ENCODE measurements at places on chromosomes 7 and 10. TPM values are rescaled to one million over a fixed set of nuclear protein-coding genes. Genes with fewer than 3 reads are reported as not detected.

DNA sequence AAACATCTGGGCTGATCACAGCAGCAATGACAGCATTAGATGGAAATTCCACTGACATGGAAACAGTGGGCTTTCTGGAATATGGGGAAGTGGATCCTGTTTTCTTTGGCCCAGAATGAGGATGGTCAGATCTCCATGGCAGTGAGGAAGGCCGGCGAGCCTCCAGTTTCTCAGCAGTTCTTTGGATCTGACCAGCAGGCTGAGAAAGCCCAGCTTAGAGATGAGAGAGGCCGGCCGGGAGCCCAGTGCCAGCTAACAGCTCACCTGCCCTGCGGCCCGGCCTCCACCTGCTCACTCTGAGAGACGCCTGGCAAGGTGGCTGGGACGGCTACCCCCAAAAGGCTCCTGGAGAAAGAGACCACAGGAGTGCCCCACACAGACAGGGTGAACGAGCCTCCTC lies 24.2 kb downstream of the GPER1 start:
- no peak for DNase-seq

DNA sequence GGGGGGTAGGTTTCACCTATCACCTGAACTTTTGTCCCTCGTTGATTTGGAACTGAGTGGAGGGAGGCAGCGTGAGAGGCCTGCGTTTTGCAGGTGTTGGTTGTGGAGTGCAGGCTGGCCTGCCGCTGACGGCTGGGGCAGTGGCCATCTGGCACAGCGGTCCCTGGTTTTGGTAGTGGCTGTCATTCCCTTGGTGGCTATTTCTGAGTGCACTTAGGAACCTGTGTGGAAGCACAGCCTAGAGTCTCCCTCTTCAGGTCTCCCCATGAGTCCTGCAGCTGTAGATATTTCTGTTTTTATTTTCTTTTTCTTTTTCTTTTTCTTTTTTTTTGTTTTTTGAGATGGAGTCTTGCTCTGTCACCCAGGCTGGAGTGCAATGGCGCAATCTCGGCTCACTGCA lies 129.2 kb downstream of the CUL2 start:
- DNase-seq, result no peak

DNA sequence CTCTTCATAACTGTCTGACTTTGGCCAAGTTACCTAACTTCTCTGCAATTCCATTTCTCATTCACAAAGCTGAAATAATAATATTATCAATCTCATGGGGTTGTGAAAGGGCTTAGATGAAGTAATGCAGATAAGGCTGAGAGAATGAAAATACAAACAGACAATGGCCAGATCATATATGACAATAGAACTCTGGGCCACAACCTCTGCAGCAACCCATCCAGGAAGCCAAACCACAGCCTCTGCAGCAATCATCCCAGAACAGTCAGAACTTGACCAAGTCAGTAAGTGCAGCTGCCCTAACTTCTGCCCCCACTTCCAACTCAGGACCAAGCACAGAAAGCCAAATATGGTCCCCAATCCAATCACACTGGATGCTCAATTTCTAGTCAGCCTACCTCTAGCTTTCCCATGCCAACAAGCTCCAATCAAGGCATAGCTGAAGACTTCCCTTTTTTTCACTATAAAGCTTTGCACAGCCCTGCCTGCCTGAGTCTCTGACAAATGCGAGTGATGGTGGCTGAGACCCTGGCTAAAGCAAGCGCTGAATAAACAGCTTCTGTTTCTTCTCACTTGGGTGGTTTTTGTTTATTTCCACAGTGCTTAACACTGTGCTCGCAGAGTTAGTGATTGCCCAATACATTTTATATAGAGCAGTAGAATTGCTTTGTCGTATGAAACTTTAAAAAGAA lies 34.8 kb upstream of the TNPO3 start:
- DNase-seq, result peak; percentile 16

GRCh38 chr7:1839701-1840100 lies 169.6 kb downstream of the ELFN1 start:
- no peak for DNase-seq

DNA sequence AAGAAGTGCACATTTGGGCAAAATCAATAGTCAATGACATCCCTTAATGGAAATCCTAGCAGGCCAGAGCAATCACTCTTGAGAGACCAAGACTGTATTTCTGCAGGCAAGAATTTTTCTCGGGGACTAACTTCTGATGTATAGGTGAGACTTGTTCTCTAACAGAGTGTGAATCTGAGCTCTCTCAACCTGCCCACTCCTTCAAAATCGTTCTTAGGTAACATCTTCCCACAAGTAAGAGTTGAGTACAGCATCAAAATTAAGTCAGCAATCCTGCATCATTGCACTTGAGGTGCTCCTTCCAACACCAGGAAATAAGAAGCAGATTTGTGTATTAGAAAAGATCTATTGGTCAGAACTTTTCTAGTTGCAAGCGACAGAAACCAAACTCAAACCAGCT lies 25.6 kb upstream of the GFRA1 start:
- DNase-seq, result no peak

GRCh38 chr7:74356589-74357315 lies 67.5 kb downstream of the CLIP2 start:
- DNase-seq, result no peak

GRCh38 chr10:6711408-6711841 lies 131.3 kb upstream of the PRKCQ start:
- DNase-seq, result no peak

DNA sequence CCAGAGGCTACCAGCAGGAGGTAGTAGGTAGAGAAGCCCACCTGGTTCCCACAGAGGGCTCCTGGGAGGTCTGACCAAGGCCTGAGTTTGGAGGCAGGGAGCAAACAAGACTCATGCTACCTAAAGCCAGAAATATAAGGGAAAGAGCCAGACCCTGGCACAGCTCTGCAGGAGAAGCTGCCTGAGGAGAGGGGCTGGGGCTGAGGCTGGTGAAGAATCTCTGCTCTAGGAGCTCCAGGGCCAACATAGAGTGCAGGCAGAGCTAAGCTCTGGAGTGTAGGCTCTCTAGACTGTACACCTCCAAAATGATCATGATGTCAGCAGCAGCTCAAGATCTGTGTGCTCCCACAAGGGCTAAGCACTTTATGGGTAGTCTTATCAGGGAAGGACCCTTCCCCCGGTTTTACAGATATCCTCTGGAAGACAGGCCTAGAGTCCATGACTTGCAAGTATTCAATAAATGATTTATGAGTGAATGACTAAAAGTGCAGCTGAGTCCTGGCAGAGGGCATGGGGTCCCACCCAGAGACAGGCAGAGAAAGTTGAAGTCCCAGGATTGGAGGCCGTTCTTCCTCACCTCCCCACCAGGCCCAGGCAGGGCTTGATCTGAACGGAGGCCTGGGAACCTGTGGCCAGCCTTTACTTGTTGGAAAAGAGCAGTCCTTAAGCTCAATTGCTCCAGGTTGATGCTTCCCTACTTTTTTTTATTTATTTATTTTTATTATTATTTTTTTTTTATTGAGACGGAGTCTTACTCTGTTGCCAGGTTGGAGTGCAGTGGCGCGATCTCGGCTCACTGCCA lies 71.5 kb upstream of the LRRC4 start:
- DNase-seq, result no peak

- DNase-seq, result no peak
These were observed 498.6 kb downstream of the GLRX3 start for GRCh38 chr10:130634816-130635215.

GRCh38 chr10:50272531-50272930 lies 21.2 kb upstream of the ASAH2 start:
- no peak for DNase-seq

DNA sequence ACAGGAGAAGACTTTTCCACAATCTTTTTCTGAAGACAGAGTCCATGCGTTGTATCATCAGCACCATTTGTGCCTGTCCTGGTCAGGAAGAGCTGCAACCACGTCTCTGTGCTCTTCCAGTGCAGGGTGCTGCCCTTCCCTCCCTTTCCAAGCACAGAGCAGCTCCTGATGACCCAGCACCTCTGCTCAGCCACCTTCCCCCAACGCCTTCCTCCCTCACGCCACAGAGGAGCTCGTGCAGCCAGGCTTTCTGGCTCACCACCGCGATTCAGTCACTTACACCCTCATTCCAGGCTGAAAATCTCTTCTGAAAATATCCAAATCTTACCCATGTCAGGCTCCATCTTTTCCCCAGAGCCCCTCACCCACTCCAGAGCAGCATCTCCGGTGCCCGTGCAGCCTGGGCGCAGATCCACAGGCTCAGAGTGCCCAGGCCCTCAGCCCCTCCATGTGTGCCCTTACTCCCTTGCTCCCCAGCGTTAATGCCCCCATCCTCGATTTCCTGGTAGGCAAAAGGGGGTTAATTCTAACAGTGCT lies 181.5 kb downstream of the DIP2C start:
- no peak for DNase-seq

DNA sequence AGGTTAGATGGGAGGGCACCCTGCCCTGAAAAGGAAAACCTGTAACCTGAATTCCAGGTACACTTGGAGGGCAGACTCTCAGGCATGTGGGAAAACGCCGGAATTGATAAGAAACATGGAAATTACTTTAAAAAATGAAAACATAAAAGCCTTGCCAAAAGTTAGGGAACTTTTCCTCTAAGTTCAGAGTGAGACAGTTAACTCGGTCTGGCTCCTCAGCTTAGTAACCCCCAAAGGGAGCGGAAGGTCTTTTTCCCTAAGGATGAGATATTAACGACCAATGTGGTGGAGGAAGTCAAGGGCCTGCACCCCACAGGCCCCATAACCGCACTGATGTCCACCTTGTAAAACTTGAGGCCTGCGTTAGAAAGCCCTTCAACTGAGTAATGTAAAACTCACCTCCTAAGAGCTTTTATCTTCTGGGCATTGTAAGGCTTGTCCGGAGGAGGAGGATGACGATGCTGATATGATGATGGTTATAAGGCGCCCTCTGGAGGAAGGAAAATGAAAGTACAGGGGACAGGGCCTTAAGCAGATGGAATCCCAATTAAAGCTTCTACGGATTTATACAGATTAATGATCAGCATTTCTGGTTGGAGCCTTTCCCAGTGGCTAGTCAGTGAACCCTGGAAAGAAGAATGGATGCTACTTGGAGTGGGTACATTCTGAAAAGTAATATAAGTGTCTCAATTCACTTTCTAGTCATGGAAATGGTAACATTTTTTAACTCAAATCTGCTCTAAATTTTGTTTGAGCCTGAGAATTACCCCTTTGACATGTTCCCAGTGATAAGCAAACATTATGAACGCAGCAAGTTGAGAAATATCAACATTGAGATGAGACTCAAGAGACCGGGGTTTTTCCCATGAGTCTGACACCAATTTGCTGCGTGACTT lies 694 bp downstream of the COL1A2 start:
- peak; percentile 41 for DNase-seq

GRCh38 chr10:57218382-57218781 lies 857.3 kb upstream of the ZWINT start:
- DNase-seq, result no peak

DNA sequence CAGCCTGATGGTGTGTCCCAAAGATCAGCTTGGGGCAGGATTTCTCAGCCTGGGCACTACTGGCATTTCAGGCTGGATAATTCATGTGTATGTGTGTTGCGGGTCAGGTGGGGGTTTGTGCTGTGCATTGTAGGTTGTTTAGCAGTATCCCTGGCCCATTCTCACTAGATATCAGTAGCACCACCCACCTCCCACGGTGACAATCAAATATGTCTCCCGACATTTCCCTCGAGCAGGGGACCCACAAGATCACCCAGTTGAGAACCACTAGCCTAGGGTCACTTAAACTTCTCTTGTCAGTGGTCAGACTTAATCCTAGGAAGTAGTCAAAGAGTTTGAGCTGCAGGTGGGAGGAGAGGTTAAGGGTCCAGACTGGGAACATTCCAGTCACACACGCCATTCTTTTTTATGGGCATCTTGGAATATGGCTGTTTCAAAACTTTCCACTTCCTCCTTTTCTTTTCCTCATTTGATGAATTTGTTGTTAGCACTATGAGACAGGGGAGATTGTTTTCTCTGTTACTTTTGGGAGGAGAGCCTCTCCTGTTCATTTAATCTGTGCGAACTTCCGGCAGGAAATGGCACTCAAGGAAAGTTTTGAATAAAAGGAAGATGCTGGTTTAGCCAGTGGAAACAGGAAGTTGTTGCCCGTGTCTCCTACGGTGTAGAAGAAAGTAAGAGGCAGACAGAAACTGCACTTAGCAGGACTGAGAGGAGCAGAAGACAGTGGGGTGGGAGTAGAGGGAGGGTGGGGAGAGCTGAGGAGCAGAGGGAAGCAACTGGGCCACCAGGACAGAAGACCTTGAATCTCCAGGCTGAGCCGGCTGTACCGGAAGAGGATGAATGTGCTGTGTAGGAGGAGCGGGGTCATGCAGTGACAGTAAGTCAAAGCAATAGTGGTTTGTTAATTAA lies 17.6 kb upstream of the EXOC6 start:
- peak; percentile 59 for DNase-seq

- DNase-seq, result no peak
These were observed 37.4 kb upstream of the ABCB4 start for GRCh38 chr7:87512906-87513305.

- DNase-seq, result no peak
These were observed 36.6 kb upstream of the CALD1 start for GRCh38 chr7:134742688-134743350.

DNA sequence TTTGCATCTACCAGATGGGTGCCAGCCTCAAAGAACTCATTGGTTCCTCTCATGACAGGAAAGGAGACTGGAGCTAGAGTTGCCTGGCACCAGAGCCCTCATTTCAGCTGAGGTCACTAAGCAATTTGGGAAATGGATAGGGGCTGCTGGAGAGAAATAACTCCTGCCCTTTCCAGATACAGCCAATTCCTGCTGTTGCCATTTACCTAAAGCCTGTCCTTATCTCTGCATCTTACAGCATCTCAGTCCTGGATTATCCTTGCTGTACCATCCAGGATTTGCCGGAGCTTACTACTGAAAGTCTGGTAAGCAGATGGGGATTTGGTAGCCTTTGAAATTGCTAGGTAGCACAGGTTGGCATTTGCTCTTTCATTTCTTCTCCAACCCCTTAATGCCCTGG lies 31.9 kb upstream of the SMKR1 start:
- no peak for DNase-seq

DNA sequence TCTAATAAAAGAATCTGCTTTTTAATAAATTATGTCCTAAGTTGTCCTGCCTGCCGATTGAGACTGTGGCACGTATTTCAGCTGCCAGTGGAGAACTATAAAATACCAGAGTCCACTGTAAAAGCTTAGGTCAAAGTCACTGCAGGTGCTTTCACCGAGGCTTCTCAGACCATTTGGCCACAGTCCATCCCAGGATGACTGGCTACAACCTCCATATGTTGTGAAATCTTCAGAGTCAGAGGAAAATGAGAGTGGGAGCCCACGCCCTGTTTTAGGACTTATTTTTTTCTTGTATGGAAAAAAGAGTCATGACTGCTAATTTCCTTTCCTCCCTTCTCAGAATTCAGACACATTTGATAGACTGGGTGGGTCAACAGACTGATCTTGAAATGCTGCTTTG lies 182.9 kb downstream of the ANK3 start:
- DNase-seq, result no peak

- no peak for DNase-seq
These were observed 196.5 kb downstream of the PHF14 start for GRCh38 chr7:11170175-11170574.

P4HA1 gene
- total RNA-seq, result 58.5 TPM

HTR7 gene
- not detected for total RNA-seq

FAS gene
- total RNA-seq, result 34.9 TPM

GFRA1 gene
- total RNA-seq, result 0.11 TPM

IDI2 gene
- total RNA-seq, result not detected

DLX5 gene
- not detected for total RNA-seq

CDNF gene
- total RNA-seq, result 2.5 TPM

ACSL5 gene
- 32.1 TPM for total RNA-seq

SSBP1 gene
- 245 TPM for total RNA-seq

STRIP2 gene
- 51.8 TPM for total RNA-seq

PYROXD2 gene
- 4.4 TPM for total RNA-seq
